ENCODE measurements at places on chromosomes 2 and 18.

GRCh38 chr18:56836173-56836572, 185.0 kb downstream of the WDR7 start:
- DNase-seq: no peak

- no peak for DNase-seq
These were observed 80.2 kb upstream of the ASB18 start for GRCh38 chr2:236344446-236344845.

- no peak for DNase-seq
These were observed 1030.1 kb upstream of the POU3F3 start for GRCh38 chr2:103823847-103824246.

- DNase-seq: no peak
These were observed 22.7 kb downstream of the EXOC6B start for GRCh38 chr2:72803151-72803550.

Measured in GM12864 (cell line).